A549 treated with Hydrocortisone at 1 μM for 4 hours (cell line): ENCODE measurements at places on chromosomes 7 and 10. TPM values are rescaled to one million over a fixed set of nuclear protein-coding genes. Genes with fewer than 3 reads are reported as not detected.

The CYP3A4 gene
- 0.07 to 0.15 TPM in 2 of 5 replicates, not detected in the others for total RNA-seq

The BTBD16 gene
- 0.44 to 0.62 TPM (median 0.55 TPM) in 5 replicates for total RNA-seq

The LIPF gene
- total RNA-seq, result 0.06 TPM in 1 of 5 replicates, not detected in the others

The TRPV5 gene
- not detected in 5 replicates for total RNA-seq

The ECHDC3 gene
- total RNA-seq, result 8.9 to 10.9 TPM (median 10.2 TPM) in 5 replicates

The JMJD1C gene
- total RNA-seq, result 14.6 to 25.6 TPM (median 18.2 TPM) in 5 replicates

The FBXL13 gene
- 0.17 to 0.78 TPM (median 0.36 TPM) in 5 replicates for total RNA-seq

The TMEM139 gene
- 0.53 to 1.5 TPM (median 0.68 TPM) in 5 replicates for total RNA-seq

The PON3 gene
- 32.2 to 41.8 TPM (median 37.0 TPM) in 5 replicates for total RNA-seq

The NPSR1 gene
- not detected in 5 replicates for total RNA-seq

The RNF32 gene
- 1.2 to 2.2 TPM (median 1.3 TPM) in 5 replicates for total RNA-seq
